ENCODE measurements at places on chromosomes 13 and 19.

DNA sequence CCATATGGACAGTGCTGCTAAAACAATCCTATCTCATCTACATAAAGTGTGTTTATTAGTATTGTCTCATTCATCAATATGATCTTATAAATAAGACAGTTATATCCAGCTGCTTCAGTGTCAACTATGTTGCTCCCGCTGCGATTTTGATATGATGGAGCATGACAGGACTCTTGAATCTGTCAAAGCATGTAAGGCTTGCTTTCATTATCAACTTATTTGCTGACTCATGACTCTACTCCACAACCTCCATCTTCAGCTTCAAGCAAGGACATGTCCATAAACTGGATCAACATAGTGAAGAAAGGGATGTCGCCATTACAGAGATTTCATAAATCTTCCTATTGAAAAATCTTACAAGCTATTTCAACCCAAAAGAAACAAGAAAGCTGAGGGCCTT, 2812.6 kb downstream of the PCDH9 start:
- DNase-seq, result no peak

DNA sequence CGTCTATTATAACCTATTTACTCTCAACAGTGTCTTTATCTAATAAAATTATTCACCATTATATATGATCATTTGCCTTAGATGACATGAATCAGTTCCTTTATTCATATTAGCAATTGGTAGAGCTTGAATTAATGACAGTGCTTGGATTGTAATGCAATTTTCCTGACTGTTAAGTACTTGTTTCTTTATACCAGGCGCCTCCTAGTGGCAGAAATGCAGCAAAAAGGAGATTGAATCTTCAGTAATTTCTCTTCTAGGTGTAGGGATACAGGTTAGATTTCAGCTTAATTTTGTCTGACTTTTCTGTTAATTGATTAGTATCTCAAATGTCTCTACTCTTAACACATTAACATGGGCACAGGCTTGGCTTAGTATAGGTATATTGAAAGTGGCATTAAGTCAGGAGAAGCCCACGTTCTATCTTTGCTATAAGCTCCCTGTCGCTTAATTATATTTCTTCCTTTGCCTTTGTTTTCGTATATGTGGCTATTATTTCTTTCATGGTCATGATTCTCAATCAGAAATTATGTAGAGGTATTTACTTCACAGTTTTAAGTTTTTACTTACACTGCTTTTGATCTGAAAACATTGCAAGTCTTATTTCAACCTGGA, 9.1 kb upstream of the LHFPL6 start:
- peak; percentile 61 for DNase-seq

GRCh38 chr13:20231839-20232555, at the start of gene GJB6:
GJB6 (minus strand) TSS chr13:20232319; CDS start chr13:20223480, 8,839 bp downstream.
- no peak for DNase-seq

DNA sequence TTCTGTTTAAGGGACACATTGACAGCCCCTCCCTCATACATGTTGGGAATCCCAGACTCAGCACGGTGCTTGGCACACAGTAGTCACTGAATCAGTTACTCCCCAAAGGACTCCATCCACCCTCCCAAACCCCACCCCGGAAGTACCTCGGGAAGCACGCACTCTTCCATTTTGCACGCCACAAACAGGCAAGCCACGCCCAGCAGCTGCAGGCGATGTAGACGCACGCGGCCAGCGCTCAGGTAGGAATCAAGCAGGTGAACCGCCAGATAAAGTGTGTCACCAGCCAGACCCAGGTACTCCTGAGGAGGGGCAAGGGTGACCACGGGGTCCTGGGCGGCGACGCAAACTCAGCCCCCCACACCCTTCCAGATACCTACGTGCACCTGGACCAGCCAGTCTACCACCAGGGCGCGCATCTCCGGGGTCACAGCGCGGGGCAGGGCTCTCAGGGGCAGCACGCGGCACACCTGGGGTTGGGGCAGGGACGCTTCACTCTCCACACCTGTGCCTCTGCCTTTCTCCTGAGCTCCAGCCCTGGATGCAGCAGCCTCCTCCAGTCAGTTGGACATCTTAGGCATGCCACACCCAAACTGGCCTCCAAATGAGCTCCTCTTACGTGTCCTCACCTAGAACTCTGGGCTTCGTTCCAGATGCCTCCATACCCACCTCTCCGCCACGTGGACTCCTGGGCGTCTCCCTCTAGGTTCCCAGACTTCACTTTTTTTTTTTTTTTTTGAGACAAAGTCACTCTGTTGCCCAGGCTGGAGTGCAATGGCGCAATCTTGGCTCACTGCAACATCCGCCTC, 1.9 kb downstream of the CCNP start:
- DNase-seq, result no peak

- DNase-seq, result no peak
Observed at GRCh38 chr19:34474233-34474989, 7.1 kb upstream of the WTIP start.

DNA sequence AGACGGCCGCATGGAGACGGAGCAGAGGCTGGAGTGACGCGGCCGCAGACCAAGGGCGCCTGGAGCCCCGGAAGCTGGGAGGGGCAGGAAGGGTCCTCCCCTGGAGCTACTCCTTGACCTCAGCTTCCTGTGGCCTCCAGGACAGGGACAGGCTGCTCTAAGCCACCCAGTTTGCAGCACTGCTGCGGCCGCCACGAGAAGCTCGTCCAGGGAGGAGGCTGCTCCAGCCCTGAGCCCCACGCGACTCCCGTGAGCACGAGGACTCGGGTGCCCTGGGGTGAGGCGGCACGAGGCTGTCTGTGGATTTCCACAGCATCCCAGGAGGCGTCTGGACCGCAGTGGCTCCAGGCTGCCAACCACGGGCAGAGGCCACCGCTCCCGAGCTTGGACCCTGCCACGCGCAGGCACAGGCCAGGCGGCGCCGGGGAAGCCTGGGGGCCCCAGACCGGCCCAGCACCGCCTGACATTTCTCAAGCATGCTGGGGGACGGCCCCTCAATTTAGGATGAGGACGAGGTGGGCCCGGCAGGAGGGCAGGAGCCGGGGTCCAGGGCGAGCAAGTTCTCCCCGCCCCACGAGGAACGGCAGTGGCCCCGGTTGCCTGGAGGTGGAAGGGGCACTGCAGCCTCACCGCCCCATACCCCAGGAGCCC, 10.7 kb downstream of the SBNO2 start:
- no peak for DNase-seq

- peak; percentile 72 for DNase-seq
Observed at GRCh38 chr19:3343619-3344502, 22.5 kb upstream of the NFIC start.

- no peak for DNase-seq
Observed at GRCh38 chr13:109273326-109273751, 513.0 kb downstream of the IRS2 start.
